ENCODE measurements at places on chromosomes 1 and 21.

GRCh38 chr21:20373031-20373430, 625.2 kb upstream of the NCAM2 start:
- DNase-seq, result no peak

DNA sequence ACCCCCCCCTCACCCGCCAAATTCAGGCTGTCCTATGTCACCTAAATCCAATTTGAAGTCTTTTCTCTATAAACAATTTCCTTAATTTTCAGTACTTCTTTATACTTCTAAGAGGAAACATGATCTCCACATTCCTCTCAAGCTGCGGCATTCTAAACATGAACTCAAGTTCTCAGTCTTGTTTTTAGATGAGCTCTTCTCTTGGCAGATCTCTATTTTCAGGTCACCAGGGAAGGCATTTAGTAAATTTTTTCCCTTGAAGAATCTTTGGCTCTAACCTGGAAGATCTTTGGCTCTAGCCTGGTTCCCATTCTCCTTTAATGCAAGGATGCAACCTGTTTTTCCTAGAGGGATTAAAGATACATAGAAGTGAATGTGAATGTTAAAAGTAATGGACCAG, 193.4 kb downstream of the ATG4C start:
- no peak for DNase-seq

DNA sequence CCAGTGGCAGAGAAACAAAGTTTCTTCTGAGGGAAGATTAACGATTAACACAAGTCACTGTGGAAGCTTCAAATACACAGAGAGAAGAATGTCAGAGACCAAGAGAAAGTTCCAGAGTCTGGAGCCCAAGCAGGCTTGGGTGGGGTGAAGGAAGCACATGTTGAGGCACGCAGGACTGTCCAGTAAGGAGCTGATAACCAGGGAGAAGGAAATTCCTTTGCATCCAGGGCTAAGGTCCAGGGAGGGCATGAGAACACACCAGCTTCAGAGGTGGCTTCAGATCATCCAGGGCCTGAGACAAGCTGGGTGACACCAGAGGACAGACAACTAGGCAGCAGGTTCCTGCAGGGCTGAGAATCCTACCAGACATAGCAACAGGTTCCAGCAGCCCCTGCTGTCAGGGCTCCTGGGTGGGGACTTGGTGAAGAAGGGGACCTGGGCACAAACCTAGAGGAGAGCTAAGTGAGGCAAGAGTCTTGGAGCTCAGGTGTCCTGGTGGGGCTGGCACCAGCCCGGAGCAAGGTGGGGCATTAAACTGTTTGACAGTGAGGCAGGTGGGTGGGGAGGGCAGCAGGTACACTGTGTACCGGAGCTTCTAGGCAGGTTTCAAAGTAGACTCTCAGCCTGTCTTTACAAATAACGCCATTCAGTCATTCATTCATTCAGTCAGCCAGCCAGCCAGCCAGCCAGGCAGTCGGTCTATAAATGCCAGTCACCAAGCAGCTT, 2.6 kb upstream of the SPRR1A start:
- no peak for DNase-seq

DNA sequence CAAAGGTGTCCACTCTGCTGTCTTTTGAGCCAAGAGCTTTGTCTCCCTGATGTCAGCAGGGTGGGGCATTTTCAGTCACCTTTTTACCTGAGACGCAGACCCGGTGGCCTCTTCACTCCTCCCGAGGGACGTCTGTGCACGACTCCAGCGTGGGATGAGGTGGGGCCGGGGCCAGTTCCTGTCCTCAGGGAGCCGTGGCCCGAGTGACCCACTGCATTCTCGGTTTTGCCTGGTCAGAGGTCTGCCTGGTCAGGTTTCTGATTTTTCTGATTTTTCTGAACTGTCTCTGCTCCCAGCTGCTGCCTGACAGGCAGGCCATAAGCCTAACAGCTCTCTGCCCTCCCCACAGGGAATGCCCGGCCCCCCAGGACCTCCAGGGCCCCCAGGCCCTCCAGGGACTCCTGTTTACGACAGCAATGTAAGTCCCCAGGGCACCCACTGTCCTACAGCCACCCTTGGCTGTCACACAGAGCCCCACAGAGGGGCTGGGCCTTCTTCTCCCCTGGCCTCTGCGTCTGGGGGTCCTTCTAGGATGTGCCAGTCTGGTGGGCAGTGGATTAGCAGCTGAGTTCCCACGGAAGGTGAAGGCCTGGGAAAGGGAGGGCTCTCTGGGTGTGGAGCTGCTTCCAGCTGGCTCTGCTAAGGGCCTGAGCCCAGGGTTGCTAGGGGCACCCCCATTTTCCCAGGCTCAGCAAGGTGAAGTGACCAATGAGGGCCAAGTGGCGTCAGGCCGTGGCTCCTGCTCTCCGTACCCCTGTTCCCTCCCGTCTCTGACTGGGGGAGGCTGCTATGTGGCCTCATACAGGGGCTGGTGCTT, 45.9 kb downstream of the SLC19A1 start:
- DNase-seq, result no peak

GRCh38 chr1:158732524-158732923, 12.0 kb upstream of the OR6K3 start:
- no peak for DNase-seq

GRCh38 chr21:21661741-21662140, 663.5 kb downstream of the NCAM2 start:
- no peak for DNase-seq

- no peak for DNase-seq
Measured at GRCh38 chr1:159084867-159085266, 8.3 kb upstream of the AIM2 start.

DNA sequence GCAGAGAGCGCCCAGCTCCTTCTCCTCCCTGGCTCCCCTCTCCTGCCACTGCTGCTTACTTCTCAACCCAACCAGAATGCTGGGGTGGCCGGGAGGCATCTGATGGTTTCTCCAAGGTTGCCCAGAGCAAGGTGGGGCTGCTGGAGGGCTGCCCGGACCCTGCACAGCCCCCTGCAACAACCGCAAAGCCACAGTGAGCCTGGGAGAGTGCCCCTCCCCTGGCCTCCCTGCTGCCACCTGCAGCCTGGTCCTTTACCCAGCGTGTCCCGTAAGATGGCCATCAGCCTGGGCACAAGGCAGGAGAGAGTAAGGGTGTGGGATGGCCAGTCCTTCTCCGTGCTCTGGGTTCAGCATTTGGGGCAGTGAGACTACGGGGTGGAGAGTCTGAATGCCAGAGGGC, 17.0 kb downstream of the MX2 start:
- no peak for DNase-seq

GRCh38 chr21:21412096-21412495, 413.9 kb downstream of the NCAM2 start:
- DNase-seq, result no peak

DNA sequence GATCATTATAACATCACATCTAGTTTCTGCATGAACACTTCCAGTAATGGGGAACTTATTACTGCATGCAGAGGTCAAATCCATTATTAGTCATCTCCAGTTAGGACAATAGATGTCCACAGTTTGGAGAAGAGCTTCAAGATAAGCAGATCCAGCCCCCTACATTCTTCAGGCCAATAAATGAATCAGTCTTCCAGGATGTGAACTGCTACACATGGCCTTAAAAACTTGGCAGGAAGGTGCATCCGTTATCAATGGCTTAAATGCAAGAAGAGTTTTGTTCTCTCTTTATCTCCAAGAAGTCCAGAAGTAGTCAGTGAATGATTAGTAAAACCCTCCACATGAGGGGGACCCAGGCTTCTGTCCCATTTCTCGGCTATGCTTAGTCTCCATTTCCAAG, 70.8 kb downstream of the DMRTA2 start:
- no peak for DNase-seq

DNA sequence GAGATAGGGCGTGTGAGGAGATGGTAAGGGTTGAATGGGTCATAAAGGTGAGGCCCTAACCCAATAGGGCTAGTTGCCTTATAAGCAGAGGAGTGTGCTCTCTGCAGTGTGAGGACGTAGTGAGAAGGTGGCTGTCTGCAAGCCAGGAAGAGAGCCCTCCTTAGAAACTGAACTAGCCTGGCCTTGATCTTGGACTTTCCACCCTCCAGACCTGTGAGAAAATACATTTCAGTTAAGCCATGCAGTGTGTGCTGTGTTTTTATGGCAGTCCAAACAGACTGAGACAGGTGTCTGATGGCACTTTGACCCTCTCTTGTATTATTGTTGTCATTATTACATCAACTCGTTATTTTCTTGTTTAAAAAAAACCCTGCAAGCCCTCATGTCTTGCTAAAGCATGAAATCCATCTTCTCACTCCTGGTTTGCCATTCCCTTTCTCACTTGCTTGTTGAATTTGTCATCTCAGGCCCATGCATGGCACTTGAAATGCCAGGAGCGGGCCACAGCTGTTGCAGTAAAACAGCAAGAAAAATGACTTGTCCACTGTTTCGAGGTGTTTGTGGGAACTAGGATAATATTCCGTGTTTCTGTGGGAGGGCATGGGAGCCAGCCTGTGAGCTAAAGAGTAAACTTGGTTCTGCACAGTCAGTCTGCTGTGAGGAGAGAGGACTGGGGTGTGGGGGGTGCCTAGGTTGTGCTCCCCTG, 78.6 kb downstream of the STUM start:
- no peak for DNase-seq

GRCh38 chr1:19402031-19402813, 83.1 kb downstream of the CAPZB start:
- no peak for DNase-seq

- DNase-seq, result no peak
Measured at GRCh38 chr1:232650845-232651244, 20.9 kb upstream of the SIPA1L2 start.

- DNase-seq, result no peak
Measured at GRCh38 chr1:198948895-198949659, 310.2 kb downstream of the PTPRC start.

DNA sequence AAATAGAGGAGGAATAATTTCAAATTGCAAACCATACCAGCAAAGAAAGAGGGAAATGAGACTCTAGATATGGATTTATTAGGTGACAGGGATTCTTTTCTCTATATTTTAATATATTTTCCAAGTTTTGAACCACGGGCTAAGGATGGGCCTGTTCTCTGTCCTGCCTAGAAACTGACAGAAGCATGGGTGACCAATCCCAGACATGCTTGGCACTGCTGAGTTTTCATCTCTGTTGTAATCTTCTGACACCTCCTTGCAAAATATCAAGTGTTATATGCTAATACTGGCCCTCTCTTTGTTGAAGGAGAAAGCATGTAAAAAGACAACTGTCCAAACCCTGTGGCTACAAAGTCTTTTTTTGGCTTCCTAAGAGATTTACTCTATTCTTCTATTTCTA, 774 bp upstream of the ANGPTL7 start:
- DNase-seq, result no peak

DNA sequence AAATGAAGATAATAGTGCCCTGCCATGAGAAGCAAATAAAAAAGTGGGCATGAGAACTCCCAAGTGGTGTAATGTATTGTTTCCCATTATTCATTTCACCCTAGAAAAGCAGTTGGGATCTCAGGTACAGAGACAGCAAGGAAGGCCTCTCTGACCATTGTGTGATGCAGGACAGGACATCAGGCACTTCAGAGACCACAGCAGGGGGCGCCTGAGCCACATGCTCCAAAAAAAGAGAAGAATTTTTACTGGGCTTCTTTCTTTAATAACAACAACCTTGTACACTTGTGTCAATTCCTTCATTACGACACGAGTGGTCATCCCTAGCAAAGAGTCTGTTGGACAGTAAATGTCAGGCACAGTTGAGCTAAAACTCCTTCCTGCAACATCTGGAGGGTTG, 533.3 kb downstream of the OMA1 start:
- DNase-seq, result peak; percentile 27

DNA sequence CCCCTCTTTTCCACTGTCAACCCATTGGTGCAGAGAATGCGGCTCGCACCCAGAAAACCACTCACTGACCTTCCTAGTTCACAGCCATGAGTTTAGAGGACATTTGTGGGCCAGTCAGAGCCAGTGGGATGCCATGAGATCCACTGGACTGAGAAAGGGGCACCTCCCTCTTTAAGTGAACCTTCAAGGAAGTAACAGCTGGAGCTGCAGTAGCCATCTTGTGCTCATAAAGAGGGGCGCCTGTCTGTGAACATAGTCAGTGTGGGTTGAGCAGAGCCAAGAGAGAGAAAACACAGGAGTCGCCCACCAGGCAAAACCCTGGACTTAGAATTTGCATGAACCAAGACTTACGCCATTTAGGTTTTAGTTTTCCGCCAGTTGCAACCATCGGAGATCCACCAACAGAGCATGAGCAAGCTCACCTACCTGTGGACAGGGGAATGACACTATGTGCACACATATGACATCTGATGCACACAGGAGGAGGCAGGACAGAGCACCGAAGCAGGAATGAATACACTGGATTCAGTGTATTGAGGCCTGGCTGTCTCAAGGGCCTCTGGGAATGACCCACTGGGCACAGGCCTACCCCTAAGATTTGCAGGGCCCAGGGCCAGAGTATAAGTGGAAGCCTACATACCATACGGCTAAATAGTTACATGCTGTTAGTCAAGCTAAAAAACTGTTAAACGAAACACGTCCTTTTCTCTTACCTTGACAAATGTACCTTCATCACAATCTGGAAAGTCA, 151.6 kb downstream of the GRIK3 start:
- DNase-seq, result no peak

DNA sequence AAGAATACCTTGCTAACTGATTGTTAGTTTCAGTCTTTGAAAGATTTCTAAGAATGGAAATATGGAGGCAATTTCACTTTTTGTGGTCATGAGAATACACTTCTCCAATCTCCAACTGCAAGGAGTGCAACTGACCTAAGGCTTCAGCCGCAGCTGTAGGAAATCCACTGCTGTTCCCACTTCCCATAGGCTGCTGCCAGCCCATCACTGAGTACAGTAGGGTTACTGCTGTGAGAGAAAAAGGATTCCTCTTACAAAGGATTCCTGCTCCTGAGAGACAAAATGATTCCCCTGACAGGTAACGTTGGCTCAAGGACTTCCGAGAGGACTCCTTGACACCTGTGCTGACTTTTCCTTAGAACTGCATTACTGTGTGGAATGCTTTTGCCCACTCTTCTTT, 87.4 kb downstream of the ADGRL4 start:
- no peak for DNase-seq

GRCh38 chr21:38951095-38951730, 145.5 kb downstream of the ETS2 start:
- no peak for DNase-seq

DNA sequence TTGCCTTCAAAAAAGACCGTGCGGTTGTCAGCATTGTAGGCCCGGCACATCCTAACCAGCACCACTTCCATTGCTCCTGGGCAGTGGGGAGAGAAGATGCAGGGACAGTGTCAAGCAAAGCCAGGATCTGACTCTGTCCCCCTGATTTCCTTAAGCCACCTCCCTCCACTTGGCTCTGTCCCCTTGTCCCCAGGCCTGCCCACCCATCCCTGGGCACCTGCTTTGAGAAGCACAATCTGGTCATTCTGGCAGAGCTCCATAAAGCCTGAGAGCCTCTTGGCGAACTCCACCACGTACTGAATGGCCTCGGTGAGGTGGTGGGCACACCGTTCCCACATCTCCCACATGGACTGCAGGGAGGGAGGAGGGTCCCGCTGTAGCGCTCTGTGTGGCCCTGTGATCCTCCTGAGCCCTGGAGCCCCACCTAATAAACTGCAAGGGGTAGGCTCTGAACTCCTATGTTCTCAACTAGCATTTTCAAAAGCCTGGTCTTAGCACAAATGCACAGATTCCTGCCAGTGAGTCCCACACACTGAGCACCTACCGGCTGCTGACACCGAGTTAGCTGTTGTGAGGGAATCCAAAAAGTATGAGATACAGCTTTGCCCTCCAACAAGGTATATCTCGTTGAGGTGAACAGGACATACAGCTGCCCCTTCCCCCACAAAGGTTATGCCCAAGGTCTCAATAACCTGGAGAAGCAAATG, 8.2 kb upstream of the LINGO4 start:
- no peak for DNase-seq

GRCh38 chr1:232057217-232057895, 430.8 kb downstream of the DISC1 start:
- no peak for DNase-seq

- no peak for DNase-seq
Measured at GRCh38 chr1:14568716-14569355, 29.6 kb upstream of the KAZN start.

- DNase-seq, result peak; percentile 80
Measured at GRCh38 chr1:92877081-92877711, 45.4 kb downstream of the RPL5 start.
